ENCODE measurements at places on chromosomes 5 and 9. TPM values are rescaled to one million over a fixed set of nuclear protein-coding genes. Genes with fewer than 3 reads are reported as not detected.

MLANA gene
- total RNA-seq, result not detected

PHYHD1 gene
- 59.0 TPM for total RNA-seq

DNA sequence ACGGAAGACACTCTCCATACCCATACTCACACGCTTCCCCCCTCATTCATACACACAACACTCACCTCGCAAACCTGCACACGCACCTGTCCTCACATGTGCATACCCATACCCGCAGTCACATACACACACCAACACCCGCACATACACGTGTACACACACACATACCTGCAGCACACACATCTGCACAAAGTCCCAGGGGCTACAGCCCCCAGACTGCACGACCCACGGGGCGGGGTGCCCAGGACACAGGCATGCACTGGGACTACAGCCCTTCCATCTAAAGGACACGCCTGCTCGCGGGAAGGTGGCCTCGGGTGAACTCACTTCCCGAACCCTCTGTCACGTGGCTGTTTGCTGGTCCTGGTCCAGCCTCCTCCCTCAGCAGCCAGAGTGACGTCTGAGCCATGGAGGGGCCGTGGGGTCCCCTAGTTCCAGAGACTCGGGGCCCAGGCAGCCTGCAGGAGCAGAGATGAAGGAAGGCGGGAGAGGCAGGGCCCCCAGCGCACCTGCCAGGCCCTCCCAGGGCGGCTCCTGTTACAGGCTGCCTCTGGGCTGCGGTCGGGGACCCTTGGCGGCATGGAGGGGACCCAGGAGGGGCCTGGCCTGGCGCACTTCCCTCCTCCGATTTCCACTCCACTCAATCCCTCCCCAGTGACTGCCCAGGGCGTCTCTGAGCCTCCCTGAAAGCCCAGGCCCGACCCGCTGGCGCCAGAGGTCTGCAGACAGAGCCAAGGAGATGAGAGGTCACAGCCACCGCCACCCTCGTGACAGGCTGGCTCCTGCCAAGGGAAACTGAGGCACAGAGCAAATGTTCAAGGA is 8.1 kb downstream of the SLC12A7 start:
- H3K4me3 ChIP-seq, result peak overlapping the region; percentile 62
- peaks cover 46% of the 10 kb centered on the region for H3K4me1 ChIP-seq
- DNase-seq, result peak; percentile 74
- H3K27ac ChIP-seq, result peak overlapping the region; percentile 90
- no peaks in the 10 kb centered on the region for H3K27me3 ChIP-seq

CEL gene
- 1.0 TPM for total RNA-seq

DNA sequence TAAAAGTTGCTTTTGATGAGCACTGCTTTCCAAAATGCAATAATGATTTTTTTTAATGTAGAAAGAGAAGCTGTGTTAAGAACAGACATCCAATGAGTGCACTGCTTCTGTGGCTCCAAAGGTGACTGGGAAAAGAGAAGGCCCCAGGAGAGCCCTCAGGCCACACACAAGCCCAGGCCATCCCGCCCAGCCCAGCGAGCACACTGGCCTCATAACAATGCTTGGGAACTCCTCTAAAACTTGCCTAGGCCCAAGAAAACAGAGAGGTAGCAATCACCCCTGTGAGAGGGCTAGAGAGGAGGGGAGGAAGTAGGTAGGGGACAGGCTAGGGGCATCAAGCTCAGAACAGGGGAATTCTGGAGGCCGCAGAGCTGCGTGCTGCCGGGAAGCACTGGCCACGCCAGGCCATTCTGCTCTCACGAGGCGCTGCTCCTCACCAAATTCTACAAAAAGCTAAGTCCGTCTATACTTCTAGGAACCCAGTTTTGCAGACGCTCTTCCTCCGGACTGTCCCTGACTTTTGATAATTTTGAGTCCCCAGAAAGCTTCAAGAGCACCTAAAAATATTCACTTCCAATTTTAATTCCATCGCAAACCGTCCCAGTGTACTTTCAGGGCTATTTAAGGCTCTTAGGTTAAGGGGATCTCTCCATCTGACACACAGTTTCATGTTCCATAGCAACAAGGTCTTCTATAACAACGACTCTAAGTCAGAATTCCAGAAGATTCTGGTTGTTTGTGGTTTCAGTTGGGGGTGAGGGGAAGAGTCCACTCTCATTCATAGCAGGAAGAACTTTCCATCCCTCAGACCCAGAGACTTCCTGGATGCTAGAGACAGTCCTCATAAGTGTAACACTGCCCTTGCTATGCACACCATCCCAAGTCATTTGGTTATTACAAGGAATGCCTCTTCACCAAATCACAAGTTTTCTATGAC is 51.0 kb downstream of the HABP4 start:
- no peaks in the 10 kb centered on the region for H3K4me1 ChIP-seq
- peaks cover 2% of the 10 kb centered on the region for H3K36me3 ChIP-seq
- no peak for DNase-seq
- no peak overlapping the region for H3K4me3 ChIP-seq

ARHGEF37 gene
- 21.8 TPM for total RNA-seq

Data from kidney (tissue), 22 donors.